ENCODE measurements at places on chromosomes 7 and 10. TPM values are rescaled to one million over a fixed set of nuclear protein-coding genes. Genes with fewer than 3 reads are reported as not detected.

DNA sequence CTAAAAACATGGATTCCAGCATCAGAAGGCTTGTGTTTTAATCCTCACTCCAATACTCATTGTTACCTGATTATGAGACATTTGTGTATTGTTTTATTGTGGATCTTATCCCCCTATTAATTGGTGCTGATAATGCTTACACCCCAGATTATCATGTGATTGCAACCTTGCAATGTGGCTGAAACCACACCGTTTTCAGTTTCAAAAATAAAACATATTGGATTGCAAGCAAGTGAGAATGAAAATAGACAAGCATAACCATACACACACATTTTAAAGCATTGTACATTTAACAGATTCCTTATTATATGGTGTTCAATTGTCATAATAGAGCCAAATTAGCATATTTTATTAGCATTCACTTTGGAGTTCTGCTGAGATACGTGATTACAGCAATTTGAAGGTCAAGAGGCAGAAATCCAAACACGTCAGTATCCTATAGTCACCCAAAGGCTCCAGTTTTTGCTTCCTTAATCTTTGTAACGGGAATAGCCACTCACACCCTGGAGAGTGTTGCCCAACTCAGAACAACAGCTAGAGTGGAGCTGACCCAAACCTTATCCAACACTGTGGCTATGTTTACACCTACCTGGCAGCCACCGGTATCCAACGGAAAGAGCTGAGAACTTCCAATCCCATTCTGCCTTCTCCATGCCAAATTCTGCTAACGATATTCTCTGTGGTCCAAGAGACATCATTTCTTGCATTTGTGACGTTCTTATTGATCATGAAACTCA is 317.1 kb upstream of the KLF6 start:
- no peak for DNase-seq

- DNase-seq, result no peak
Measured at GRCh38 chr7:17234398-17235031, 63.9 kb upstream of the AHR start.

GRCh38 chr7:94391726-94392392 is 2.8 kb upstream of the COL1A2 start:
- no peak for DNase-seq

CYP26C1 gene
- total RNA-seq, result 0.27 TPM
